CD4-positive, alpha-beta T cell treated with Interleukin-12 subunit alpha and Interleukin-12 subunit beta, for 1 hour (primary cell): ENCODE measurements at places on chromosomes 2 and 18.

GRCh38 chr2:8680822-8681760, 765 bp upstream of the ID2 start:
- peak; percentile 69 for DNase-seq

- DNase-seq: no peak
These were observed 23.2 kb downstream of the ASB1 start for GRCh38 chr2:238449909-238450417.

DNA sequence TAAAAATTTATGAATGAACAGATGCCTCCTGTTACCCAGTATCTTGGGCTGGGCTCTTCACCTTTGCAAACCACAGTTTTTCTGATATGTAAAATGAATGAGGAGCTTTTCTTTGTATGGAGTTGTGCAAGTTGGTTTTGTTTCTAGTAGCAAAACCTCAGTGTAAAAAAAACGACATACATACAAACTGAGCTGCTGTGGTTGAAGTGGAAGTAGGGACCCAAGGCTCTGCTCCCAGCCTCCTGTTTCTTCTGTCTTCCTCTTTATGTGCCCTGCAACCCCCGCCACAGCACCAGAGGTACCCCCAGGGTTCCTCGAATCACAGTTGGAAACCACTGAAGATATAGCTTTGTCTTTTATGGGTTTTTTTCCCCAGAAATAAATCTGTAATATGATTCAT, 118.1 kb downstream of the MYO1B start:
- no peak for DNase-seq

GRCh38 chr2:203855274-203855673, 12.3 kb upstream of the CTLA4 start:
- no peak for DNase-seq

DNA sequence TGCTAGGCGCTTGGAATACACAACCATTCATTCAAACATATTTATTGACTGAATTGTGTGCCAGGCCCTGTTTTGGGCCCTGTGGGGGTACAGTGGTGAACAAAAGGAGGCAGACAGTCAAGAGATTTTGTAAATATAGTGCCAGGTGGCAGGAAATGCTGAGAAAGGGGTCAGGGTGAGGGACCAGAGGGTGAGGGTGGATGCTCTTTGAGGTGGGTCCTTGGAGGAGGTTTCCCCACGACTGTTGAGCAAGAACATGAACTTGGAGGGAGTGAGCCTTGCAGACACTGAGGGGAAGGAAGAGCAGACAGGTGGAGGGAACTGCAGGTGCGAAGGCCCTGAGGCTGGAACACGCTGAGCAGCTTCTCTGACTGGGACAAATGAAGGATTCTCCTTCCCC, 40.7 kb downstream of the ODC1 start:
- DNase-seq: no peak

- DNase-seq: peak; percentile 12
These were observed 30.6 kb downstream of the TMEM17 start for GRCh38 chr2:62475172-62476011.

GRCh38 chr2:8329660-8330622, 351.9 kb upstream of the ID2 start:
- no peak for DNase-seq

DNA sequence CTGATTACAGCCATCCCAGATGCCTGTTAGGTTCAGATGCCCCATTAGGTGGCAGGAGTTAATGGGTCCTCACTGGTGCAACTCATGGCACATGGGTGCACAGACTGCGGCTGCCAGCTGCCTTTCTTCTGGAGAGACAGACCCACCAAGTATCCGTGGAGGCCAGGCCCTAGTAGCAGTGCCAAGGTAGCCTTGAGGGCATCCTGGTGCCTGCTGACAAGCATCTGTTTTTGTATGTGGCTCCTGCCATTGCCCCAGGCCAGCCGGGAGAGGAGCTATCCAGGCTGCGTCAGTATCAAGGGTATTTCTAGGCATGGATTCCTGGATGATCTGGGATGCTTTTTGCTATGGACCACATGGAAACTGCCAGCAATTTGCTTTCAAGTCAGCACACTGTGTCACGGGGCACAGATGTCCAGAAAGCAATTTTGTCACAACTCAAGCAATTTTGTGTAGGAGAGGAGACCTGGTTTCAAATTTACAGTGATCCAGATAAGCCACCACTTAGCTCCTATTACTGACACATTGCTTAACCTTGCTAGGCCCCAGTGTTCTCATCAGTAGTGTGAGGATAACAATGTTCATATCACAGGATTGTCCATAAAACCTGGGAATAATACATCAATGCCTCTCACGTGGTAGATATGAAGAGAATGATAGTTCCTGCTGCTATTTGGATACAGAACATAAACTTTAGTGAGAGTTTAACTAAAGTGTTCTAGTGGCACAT, 815.1 kb upstream of the RAB6C start:
- DNase-seq: no peak

- DNase-seq: no peak
These were observed 13.1 kb downstream of the PKDCC start for GRCh38 chr2:42060718-42061619.

DNA sequence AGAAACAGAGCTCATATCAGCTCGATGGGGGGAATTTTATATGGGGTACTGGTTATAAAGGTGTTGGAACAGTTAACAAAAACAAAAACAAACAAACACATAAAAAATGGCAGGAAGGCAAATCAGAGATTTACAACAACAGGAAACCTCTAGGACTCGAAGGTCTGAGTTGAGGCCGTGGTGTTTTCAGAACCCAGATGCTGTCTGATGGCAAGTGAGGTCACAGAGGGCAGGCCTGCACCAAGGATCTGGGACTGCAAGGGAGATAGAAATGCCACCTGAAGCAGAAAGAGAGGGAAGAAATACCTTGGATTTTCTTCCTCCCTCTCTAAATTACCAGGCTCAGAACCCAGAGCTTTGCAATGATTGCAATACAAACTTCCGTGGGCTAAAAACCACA, 429.5 kb downstream of the ZNF521 start:
- DNase-seq: no peak

GRCh38 chr2:235669983-235670962, 176.4 kb downstream of the AGAP1 start:
- no peak for DNase-seq

GRCh38 chr2:241358470-241358869, 2.4 kb downstream of the FARP2 start:
- no peak for DNase-seq

- DNase-seq: no peak
These were observed 40.2 kb upstream of the VRK2 start for GRCh38 chr2:58006256-58006951.

DNA sequence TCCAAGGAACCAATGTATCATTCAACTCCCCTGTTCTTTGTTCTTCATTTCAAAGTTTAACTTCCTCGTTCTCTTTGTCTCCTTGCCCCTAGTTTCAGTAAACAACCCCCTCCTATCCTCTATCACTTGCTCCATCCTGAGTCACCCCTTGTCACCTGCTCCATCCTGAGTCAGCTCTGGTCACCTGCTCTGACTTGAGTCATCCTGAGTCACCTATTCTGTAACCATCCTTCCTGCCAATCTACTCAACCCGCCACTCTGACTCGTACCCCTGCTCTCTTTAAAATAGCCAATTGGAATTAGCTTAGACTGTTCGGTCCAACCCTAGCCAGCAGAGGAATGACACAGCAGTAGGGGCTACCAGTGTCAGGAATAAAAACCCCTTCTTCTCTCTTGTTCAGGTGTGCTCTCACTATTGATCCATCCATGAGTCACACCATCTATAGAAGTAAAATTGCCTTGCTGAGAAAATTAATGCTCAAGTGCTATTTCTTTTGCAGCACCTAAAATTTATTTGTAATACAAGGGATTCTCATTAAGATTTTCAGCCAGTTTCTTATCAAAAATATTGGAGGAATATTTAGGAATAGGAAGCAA, 326.8 kb downstream of the AKAIN1 start:
- DNase-seq: no peak

DNA sequence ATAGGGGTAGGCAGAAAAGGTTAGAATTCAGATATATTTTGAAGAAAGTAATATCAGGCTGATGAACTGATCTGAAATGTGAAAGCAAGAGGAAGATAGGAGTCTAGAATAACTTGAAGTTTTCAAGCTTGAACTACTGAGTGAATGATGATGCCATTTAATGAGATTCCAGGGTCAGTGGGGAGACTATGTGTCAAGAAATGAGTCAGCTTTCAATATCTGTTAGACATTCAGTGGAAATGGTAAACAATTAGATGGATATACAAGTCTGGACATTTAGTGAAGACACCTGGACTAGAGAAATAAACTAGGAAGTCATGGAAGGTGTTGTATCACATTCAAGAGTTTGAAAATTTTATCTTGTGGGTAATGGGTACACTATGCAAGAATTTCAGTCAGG, 326.9 kb downstream of the FSIP2 start:
- DNase-seq: no peak

DNA sequence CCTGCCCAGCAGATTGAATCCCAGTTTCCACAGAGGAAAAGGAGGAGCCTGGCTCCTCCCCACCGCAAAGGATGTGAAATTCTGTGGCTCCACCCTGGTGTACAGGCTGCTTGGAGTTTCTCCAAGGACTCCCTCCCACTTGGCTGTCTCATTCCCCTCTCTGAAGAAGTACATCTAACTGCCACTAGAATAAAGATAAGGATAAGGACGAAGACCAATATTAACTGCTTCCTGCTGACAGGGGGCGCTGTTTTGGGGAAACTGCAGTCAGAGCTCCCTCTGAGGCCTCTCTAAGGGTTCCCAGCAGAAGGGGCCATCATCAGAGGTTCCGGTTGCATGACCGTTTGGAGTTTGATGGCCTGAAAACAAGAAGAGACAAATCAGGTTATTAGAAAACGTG, 790.9 kb downstream of the CPS1 start:
- no peak for DNase-seq

- DNase-seq: no peak
These were observed 31.4 kb upstream of the CD28 start for GRCh38 chr2:203675086-203675485.

DNA sequence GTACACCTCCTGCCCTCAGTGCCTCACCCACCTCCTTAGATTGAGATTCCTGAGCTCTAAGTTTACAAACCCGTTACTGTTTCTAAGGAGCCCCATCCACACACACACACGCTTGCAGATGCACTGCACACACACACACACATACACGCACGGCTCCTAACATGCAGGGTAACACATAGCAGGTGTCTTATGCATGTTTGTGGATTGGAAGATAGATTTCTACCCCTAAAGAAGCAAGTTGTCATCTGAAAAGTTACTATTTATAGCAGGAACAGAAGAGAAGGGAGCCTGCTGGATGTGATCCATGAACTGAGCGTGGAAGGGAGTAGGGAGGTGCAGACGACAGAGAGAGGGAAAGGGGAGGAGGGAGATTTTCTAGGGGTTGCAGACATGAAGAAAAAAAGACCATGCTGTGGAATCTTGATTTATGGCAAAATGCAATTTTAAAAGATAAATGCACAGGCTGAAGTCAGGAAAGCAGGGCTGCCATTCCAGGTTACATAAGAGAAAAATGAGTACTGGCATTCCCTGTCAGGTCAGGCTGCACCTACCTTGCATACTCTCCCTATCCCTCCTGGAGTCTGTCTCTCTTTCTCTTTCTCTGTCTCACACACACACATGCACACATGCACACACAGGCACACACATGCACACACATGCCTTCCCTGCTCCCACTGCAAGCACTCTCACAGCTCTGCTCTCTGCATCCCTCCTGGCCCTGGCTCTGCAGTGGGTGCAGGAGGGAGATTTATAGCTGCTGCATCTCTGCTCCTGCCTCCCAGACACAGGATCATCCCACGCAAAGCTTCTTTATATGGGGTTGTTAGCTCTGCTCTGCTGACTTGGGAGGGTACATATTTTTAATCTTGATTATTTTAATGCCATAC, 192.6 kb upstream of the MYT1L start:
- DNase-seq: no peak
